ENCODE measurements at places on chromosomes 7 and 10.

DNA sequence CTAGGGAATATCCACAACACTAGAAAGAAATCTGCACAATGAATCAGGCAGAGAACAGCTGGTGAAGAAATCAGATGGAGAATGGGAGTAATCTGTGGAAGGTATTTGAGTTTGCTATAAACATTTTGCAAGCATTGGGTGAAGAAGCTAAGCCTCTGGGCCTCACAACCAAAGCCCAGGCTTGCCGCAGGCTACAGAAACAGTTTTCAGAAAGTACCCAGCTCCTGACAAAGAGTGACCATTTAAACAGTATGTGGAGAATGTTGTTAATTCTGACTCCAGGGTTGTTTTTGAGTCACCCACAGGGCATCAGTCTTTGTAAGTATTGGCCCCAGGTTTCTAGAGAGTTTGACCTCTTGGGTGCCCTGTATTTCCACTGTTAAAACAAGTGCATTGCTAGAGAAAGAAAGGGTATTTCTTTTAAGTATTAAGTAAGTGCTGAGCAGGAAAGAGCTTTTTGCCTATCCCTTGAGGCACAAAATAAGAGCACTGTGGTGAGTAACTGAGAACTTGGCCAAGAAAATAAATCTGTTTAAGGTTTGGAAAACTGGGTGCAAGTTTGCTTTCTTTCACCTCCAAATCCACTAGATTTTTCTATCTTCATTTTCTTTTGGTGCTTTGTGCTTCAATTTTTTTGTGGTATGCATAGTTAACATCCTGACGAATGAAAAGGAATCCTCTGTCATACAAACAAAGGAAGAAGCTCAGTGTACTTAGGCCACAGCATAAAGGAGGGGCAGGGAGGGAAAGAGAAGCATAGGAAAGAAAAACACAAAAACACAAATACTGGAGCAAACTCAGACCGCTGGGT is 691.8 kb downstream of the SUGCT start:
- no peak for DNase-seq

GRCh38 chr7:43114458-43114780 is 2.0 kb downstream of the HECW1 start:
- no peak for DNase-seq

GRCh38 chr7:141704741-141705140 is 2.8 kb upstream of the DENND11 start:
- no peak for DNase-seq

DNA sequence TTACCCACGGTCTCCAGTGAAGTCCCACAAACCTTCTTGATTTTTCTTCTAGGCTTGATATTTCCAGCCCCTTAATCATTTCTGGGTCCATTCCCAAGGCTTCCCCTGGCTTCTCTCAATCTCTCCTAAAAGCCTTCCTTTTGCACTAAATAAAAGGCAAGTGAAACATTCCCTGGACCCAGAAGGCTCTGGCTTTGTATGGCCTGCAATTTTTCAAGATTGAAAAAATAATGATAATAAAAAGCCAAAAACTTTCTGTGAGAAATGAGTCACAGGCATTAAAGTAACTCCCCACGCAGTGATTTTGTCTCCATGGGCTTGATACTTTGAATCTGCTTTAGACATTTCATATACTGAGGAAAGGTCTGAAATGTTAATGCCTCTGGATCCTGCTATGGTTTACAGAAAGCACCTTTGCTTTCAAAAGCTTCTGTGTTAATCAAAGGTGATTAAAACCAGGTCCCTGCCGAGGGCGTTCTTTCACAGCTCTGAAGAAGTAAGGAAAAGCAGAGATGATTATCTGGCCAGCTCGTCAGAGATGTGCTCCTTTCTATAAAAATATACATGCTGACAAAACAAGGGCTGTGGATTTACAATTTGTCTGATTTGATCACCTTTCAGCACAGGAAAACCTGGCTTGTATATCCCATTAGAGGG is 118.9 kb upstream of the TMEM72 start:
- DNase-seq: no peak

GRCh38 chr7:39540320-39540719 is 25.9 kb upstream of the YAE1 start:
- no peak for DNase-seq

GRCh38 chr10:112526139-112526538 is 79.1 kb downstream of the VTI1A start:
- DNase-seq: no peak

DNA sequence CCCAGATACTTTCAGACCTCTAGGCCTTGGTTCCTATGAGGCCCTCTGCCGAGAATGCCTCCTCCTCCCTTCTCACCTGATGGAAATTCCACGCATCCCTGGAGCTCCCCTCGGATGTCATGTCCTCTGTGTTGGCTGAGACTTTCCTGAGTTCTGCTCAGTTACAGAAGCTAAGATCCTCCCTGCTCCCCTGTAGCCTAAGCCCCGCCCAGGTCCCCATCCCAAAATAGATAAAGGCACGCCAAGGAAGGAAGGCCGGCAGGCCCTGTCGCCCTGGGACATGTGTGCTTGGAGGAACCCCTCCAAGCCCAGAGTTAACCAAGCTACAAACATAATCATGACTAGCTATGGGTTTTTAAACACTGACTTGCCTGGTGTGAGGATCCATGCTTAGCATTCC is 123.5 kb downstream of the SORBS1 start:
- no peak for DNase-seq

DNA sequence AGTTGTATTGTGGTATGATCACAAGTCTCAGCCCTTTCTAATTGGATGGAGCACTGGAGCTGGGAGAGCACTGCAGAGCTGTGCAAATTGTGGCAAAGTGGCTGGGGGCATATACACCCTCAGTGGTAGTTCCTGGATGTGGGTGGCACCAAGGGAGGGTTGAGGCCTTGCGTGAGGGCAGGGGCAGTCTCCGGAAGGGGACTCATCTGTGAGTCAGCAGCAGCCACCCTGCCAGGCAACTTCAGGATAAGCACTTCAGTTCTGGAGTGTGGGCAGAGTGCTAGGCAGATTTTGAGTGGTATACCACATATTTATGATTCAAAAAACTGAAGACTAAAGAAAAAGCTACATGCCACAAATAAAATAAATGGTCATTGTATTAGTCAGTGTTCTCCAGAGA is 210.5 kb downstream of the ETV1 start:
- no peak for DNase-seq

GRCh38 chr10:123429706-123430221 is 236.4 kb upstream of the GPR26 start:
- DNase-seq: no peak

GRCh38 chr10:126561921-126562680 is 108.4 kb downstream of the C10orf90 start:
- no peak for DNase-seq

DNA sequence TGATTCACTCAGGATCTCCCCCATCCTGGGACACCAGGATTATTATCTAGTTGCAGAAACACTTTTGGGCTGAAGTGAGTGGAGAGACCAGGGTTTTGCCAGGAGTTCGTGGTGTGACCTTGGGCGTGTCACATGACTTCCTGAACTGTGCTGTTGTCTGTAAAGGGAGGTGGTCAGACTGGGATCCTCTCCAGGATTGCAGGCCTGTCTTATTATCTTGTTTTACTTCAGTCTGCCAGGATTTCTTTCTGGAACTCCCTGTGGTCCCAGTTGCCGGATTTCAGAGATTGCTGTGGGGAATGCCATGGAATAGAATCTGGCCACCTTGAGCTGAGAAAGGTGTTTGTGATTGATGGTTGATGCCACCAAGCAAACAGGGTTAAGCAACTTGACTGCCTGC is 35.8 kb downstream of the CRCP start:
- DNase-seq: no peak

- DNase-seq: no peak
These were observed 483.1 kb downstream of the GALNT17 start for GRCh38 chr7:71615017-71615416.

DNA sequence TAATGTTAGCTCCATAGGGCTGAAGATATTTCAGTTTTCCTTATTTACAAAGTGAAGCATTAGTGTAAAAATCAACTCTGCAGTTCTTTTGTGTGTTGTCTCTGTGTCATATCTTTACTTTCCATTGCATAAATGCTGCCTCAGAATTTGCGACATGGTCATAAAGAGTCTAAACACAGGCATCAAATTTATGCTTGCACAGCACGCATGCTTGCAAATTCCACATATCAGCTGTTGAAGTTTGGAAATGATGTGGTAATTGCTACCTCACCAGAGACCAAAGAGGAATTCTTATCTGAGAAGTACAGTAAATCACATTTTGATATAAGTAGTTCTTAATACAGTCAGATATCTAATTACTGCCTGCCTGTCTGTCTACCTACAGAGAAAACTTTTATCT is 348.2 kb upstream of the GRM3 start:
- DNase-seq: no peak

DNA sequence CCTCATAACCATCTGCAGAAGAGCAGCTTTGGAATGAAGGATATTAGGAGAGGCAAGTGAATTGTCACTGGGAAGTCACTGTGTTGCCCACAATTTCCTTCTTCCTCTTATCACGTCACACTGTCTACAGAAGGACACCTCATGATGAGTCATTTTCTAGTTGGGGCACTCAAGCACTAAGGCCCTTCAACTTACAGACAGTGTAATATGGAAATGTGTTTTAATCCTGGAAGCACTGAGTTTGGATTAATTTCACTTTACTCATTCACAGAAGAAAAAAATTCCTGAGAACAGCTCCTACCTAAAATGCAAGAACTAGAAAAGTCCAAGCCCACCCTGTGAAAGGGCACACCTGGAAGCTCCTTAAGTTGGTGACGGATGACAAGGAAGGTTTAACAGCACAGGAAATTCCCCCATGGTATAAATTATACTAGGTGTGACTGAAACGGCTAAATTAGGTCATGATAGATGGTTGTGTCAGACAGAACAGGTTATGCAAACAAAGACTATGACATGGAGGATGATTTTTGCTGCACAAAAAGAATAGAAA is 56.6 kb downstream of the PARD3 start:
- DNase-seq: no peak

DNA sequence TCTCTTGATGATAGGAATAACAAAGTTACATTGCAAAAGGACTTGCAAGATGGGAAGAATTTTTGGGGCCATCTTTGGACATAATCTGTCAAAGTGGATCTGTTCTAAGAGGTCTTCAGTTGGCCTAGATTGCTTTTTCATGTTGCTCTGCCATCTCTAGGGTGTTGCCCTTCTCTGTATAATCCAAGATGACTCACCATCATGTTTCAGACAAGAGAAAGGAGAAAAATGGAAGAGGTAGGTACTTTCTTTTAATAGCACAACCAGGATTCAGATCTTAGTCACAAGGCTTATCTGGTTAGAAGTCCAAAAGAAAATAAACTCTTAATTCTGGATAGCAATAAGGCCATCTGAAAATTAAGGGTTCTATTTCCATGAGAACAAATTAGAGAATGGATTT is 38.7 kb upstream of the FOXP2 start:
- DNase-seq: no peak

GRCh38 chr7:1227814-1228544 is 4.7 kb upstream of the UNCX start:
- DNase-seq: peak; percentile 55

- peak; percentile 64 for DNase-seq
These were observed 9.5 kb downstream of the PHKG1 start for GRCh38 chr7:56083150-56083785.

DNA sequence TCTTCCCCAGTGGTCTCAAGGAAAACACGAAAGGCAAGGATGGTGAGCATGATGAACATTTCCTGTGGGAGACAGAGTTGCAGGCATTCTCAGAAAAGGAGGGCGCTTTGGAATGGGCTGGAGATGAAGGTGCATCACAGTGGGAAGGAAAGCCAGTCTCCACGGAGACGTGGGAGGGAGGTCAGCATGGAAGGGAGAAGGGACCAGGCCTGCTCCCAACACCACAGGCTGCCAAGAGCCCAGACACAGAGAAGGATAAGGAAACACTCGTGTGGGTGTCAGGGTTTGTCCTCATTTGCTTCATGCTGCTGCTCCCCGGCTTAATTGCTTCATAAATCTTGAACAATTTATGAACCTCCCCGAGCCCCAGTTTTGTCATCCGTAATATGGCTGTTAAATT is 231.5 kb upstream of the ZNF32 start:
- DNase-seq: no peak

- no peak for DNase-seq
These were observed 20.0 kb downstream of the LOXL4 start for GRCh38 chr10:98248018-98248417.

DNA sequence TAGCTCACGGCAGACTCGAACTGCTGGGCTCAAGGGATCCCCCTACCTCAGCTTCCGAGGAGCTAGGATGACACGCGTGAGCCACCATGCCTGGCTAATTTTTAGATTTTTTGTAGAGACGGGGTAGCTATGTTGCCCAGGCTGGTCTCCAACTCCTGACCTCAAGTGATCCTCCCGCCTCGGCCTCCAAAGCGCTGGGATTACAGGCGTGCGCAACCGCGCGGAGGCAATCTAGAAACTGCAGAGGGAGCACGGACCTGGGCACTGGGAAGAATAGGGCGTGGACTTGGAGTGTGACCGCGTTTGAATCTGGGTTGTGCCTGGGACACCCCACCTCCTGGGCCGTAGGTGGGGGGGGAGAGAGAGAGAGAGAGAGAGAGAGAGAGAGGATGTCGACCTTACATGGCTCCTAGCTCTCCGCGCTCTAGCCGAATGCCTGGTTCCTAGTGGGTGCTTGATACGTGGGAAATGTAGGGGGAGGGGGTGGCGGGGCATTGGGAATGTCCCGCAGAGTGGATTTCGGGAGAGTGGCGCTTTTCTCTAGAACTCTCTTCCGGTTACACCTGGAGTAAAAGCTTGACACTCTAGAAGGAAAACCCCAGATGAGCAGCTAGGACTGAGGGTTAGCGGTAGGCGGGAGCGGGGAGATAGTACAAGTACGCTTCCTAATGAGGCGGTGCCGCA is 1.2 kb upstream of the MAP3K8 start:
- DNase-seq: no peak

DNA sequence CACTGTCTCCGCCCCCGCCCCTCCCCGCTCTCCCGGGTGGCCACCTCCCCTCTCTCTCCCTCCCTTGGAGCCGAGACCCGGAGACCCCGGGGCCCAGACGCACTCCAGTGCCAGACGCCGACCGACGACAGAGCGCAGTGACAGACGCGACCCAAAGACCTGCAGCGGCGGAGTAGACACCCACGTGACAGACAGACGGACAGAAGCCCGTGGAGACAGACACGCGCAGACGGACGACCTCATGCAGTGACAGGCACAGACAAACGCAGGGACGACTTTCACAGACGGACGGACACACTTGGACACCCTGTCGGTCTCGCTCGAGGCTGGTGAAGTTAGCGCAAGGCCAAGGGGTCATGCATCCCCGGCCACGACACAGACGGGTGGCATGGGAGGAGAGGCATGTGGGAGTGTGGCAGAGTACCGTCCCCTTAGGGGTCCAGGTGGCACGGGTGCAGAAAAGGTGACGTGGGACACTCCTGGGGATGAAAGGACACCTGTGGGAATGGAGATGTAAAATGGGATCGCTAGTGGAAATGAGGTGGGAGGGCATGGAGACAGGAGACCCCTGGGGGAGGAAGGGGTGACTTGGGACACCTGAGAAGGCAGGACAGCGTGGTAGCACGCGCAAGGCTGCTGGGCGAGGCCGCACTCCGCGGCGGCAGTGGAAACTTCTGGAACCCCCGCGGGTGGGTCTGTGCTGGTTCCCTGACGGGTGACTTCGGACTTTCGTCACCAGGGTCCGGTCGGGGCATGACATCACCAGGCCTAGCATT is 456 bp upstream of the ACHE start:
- no peak for DNase-seq

GRCh38 chr10:96369890-96370583 is 11.2 kb upstream of the OPALIN start:
- peak; percentile 53 for DNase-seq

- no peak for DNase-seq
These were observed 330.7 kb downstream of the BMPER start for GRCh38 chr7:34236057-34236456.

- no peak for DNase-seq
These were observed 16.4 kb upstream of the ABCA13 start for GRCh38 chr7:48154792-48155413.

- DNase-seq: no peak
These were observed 95.6 kb downstream of the GRB10 start for GRCh38 chr7:50687096-50687495.

Measured in left forelimb (tissue), 1 donor.